ENCODE measurements at places on chromosomes 13 and 19. TPM values are rescaled to one million over a fixed set of nuclear protein-coding genes. Genes with fewer than 3 reads are reported as not detected.

The CDC37 gene
- 164 TPM for total RNA-seq

The ADGRE3 gene
- total RNA-seq = not detected

The EGLN2 gene
- 62.7 TPM for total RNA-seq

The TNNI3 gene
- total RNA-seq = not detected

The LPAR6 gene
- total RNA-seq = 3.1 TPM

The CCL25 gene
- total RNA-seq = not detected

The DMKN gene
- total RNA-seq = 90.7 TPM

The SBSN gene
- 0.61 TPM for total RNA-seq

The SLAIN1 gene
- total RNA-seq = not detected

The GCDH gene
- 38.0 TPM for total RNA-seq

The TRAPPC6A gene
- 16.1 TPM for total RNA-seq

The BEST2 gene
- 0.70 TPM for total RNA-seq

DNA sequence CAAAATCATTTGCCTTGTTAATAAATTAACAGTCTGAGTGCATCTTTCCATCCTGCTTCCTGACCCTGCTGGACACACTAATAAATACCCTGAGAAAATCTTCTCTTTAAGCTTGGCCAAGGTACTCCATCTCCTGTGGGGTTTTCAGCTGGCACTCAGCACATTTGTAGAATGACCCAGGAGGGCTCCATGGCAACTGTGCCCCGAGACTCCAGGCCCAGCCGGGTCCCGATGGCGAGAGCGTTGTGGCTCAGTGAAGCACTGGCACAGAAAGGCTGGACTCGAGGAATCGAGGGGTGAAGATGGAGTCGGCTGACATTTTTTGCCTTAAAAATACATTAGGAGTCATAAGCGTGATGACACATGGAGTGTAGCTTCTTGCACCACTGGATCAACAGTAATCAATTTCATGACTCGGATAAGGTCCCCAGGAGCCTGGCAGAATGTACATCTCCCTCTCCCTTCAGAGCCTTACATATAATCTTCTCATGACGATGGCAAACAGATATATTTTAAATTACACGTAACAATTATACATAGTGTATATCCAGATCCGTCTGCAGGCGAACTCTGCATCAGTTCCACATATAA, 85.4 kb downstream of the SLC7A1 start:
- DNase-seq = no peak

GRCh38 chr19:32459204-32459865, 53.8 kb downstream of the DPY19L3 start:
- no peak for DNase-seq

DNA sequence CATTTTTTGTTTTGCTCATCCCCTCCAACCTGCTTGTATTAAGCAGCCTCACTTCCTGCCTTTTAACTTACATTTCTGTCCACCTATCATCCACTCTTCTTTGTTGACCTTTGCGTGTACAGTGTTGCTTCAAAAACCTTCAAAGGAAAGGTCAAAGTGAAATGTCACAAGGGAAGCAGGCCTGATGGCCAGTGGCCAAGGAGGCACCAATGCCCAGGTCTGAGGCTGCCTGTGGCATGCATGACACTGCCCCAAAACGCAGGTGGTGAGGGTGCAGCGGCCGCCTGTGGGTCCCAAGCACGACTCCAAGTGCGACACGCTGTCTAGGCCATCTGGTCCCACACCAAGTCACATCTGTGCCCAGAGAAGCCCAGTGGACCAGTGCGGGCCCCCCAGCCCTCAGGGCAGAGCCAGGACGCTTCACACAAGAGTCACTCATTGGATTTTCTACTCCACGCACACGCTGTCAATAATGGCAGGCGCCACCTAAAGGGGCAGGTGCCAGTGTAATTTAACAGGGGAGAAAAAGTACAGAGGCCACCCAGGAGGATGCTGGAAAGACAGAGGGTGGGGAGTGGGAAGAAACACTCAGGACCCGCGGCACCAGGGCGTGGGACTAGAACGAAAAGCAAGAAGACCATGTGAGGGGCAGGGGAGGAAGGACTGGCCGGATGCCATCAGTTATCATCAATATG, 23.5 kb downstream of the SLC7A1 start:
- DNase-seq = no peak

DNA sequence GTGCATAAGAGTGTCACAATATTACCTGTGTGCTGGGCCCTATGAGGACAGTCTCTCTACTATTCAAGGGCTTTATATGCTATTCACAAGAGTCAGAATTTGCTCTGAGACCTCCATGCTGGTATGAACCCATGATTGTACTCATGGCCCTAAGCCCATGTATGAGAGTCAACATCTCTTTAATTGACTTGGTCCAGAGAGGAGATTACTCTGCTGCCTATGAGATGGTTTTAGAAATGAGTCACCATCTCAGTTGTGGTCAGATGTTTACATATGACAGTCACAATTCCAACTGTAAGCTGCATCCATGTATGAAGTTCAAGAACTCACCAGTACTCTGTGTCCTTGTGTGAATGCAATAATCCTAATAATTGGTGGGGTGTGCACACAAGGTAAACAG, 19.9 kb upstream of the ZNF208 start:
- DNase-seq = no peak

DNA sequence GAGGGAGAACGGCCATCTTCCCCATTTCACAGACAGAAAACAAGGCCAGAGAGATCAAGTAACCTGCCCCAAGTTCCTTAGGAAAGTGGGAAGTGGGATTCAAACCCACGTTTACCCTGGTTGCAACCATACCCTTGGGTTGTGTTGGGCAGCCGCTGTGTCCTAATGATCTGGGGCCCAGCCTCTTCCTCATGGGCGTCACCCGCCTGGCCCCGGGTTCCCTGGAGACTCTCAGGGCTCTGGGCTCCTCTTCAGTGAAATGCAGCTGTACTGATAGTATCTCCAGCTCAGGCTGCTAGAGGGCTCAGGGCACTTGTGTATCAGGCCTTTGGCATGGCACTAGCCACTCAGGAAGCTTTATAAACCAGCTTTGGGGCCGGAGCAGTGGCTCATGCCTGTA, 9.8 kb downstream of the TMED1 start:
- DNase-seq = no peak

- peak; percentile 55 for DNase-seq
Measured at GRCh38 chr19:45200568-45200967, 22.0 kb downstream of the BLOC1S3 start.

DNA sequence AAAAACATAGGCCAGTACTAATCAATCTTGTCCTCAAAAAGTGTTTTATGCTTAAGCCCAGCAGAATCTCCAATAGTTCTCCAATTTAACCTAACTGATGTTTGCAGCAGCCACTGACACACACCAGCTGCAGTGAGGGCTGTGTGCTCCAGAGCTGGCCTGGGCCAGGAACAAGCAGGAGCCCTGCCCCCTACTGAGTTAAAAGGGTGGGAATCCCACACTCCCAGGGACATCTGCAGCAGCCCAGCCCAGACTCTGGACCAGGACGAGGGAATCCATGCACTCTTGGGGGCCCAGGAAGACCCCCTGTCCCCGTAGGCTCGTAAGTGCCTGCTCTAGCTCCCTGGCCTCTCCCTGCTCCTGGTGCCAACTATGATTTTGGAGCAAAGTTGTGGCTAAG, 91.5 kb upstream of the ATXN8OS start:
- DNase-seq = no peak

DNA sequence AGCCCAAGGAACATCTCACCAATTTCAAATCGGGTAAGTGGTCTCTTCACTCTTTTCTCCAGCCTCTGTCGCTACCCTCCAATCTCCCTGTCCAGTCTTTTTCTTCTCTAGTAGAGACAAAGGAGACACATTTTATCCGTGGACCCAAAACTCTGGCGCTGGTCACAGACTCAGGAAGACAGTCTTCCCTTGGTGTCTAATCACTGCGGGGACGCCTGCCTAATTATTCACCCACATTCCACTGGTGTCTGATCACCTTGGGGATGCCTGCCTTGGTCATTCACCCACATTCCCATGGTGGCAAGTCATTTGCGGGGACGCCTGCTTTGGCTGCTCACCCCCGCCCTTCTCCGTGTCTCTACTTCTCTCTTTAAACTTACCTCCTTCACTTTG, 13.8 kb upstream of the OR10H1 start:
- DNase-seq = no peak

- peak; percentile 53 for DNase-seq
Measured at GRCh38 chr19:16417660-16418596, 53.8 kb downstream of the EPS15L1 start.

DNA sequence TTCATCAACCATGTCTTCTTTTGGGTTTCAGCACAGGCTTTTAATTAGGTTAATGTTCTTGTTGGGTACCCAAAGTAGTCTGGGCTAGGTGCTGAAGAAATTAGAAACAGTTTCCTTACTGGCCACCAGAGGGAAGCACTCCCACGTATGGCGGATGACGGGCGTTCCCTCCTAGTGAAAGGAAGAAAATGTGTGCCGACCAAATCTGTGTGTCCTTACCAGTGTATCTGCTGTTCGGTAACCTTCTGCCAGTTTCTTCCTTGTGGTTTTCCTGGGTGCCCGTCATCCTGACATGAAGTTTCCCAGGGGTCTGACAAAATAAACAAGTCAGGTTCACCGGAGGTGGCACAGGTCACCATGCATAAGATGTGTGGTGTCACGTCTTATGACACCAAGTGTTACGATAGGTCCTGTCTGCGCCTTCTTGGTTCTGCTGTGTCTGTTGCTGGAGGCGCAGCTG, 6.0 kb upstream of the WDR88 start:
- DNase-seq = peak; percentile 71

DNA sequence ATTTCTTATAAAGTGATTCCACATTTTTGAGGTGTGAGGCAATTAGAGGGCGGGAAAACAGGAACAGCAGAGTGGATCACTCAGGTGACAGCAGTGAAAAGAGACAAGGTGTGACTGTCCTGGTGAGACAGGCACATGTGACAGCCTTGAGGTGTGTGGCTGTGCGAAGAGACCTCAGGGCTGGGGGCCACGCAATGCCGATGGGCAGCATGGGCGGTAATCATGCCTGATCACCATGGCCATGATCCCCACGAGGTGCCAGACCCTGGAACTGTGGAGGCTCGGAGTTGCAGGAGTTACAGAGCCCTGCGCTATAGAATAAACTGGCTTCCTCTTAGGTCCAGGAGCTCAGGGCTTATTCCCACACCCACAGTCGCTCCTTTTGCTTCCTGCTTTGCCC, 2.0 kb downstream of the SPACA6 start:
- DNase-seq = no peak

- peak; percentile 78 for DNase-seq
Measured at GRCh38 chr19:49937750-49938381, 8.6 kb upstream of the NUP62 start.

DNA sequence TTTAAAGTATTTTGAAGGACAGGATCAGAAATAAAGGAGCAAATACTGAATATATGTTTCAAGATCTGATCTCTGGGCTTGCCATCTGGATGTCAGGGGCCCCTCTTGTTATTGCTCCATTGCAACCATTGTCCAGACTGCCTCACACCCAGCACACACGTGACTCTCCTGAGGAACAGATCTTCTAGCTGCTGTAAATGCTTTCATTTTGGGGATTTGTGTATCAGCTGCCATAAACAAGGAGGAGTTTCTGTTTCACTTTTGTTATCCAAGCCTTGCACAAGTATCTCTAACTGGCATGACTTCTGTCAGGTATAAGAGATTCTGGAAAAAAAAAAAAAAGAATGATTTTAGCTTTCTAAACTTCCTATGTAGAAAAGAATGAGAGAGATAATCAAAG, 1624.1 kb upstream of the PRR20A start:
- no peak for DNase-seq

DNA sequence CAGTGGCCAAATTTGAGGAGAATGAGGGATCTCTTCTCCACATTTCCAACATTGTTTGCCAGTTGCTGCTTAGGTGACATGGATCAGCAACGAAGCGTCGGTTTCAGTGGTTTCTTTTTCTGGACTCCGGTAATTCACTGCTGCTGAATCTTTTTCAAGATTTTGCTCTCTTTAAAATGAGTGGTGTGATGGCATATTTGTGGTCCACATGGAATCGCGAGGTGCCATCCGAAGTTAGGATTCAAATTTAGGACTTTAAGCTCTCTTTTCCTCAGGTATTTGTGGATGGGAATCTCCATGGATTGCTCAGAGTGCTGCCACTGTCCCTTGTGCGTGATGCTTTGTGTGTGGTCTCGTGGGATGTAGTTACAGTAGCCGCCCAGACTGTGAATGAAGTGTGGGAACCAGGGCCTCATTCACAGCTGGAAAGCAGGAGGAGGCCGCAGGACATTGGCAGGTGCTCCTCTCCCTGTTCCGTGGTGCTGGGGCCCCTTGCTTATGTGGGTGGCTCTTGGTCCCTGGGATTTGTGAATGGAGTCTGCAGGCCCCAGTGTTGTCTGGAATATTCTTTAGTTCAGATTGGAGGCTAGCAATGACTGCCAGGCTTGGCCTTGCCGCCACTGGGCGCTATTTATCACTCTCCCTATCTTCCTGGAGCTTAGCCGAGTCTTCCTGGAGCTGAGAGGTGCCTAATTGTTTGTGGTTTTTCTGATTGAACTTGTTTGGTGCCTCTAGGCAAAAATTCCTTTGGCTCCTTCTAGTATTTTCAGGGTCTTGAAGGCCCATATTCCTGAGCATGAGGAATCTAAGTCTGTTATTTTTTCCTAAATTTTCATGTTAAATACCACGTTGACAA, 1.5 kb downstream of the ILF3 start:
- peak; percentile 29 for DNase-seq

- DNase-seq = no peak
Measured at GRCh38 chr19:29329460-29330134, 116.6 kb upstream of the UQCRFS1 start.

DNA sequence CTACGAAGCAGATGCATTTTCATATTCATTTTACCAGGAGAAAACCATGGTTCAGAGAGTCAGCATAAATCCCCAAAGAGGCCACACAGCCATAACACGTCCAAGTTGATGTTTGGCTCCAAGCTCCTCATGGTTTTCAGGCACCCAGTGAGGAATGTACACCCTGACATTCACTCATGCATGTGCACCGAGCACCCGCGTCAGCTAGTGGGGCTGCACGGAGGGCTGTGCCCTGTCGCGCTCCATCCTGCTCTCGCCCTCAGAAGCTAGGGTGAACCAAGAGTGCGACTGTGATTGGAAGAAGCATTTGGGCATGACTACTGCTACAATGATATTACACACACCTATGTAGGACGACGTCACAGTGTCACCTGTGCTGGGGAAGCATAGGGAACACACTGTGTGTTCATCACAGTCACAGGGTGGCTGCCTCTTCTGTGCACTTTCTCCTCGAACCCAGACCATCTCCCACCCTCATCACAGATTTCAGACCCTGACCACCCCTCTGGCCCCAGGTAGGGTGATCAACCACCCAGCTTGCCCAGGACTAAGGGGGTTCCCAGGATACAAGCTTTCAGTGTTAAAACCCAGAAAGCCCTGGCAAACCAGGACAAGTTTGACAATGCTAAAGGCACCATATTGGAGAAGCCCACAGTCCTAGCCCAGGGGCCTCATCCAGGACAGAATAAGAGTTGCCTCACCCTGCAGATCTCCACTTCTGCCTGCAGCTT, 148.6 kb upstream of the ZNF507 start:
- DNase-seq = no peak

- DNase-seq = no peak
Measured at GRCh38 chr13:112718318-112718717, 28.5 kb downstream of the ATP11A start.
